NCI-H2081 treated with DMSO at 0.1 percent for 48 hours (cell line): ENCODE measurements at places on chromosomes 3 and 15.

DNA sequence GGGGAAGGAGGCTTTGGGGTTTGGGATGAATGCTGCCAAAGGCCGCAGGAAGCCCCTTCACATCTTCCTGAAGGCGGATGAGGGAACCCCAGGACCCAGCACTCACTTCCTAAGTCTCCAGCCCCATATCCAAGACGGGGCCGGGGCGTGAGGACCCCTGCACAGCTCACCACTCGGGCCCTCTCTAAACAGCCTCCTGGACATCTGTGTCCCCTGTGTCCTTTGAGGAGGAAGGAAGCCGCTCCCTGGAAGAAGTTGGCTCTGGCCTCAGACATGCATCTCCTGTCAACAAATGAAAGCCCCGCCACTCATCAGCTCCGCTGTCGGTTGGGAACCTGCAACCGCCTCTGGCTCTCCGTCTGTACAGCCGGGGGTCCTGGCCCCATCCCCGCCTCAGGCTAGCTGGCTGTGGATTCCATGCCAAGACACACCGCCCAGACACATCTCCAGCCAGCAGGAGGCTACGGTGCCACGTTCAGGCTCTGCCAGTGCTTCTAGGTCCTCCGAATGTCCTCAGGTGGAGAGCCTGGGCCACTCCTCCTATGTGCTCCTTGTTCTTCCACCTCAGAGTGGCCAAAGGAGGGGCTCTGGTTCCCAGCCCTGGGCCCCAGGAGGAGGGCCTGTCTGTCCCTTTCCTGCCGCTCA lies 140.0 kb upstream of the MEF2A start:
- DNase-seq: no peak

DNA sequence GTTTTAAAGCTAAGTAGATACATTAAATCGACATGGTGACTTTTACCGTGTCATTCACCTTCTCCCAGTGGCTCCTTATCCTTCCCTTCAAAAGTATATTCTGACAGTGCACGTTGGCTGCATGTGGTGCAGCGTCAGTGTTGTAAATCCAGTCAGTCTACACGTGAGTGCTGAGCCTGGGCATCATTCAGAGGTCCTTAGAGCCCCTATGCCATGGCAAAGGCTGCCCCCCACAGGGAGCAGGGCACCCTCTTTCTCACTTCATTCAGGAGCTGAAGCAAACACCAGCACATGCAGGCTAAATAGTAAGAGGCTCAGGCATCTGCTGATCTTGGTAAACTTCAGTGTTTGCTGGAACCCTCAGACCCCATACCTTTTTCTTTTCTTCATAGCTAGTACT lies 43.3 kb downstream of the RASGRP1 start:
- DNase-seq: no peak

GRCh38 chr3:104032283-104032682 lies 1334.4 kb upstream of the ALCAM start:
- no peak for DNase-seq

DNA sequence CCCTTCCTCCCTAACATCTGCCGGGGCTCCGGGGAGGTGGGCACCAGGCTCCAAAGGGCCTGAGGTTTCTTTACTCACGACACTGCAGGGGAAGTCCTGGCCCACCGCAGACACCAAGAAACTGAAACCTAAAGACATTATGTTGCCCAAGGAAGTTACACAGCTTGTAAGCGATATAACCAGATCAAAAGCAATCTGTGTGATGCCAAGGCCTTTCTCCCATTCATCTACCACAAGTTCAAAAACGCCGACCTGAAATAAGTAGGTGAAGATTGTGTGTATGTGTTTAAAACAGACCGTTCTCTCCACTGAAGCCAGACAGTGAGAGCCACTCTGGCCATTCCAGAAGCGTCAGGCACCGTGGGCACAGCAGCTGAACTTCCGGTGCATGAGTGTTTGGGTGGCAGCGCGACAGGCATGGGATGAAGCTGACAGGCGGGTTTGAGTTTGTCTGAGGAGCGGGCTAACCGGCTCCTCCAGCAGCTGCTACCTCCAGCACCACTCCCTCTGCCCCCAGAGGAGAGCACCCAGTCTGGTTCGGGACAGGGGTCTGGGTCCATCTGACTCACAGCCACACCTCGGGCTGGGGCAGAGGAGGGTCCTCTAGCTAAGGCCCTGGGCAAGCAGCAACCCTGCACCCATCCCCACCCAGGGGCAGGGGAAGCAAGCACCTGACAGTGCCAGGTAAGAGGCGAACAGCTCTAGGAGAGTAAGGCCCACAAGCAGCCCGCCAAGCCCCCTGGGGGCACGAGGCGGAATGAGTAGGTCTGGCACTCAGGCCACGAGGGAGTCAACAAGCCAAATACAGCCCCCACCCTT lies 1.3 kb downstream of the TNK2 start:
- DNase-seq: no peak

- DNase-seq: no peak
Measured at GRCh38 chr3:136835813-136836510, 17.0 kb downstream of the SLC35G2 start.

DNA sequence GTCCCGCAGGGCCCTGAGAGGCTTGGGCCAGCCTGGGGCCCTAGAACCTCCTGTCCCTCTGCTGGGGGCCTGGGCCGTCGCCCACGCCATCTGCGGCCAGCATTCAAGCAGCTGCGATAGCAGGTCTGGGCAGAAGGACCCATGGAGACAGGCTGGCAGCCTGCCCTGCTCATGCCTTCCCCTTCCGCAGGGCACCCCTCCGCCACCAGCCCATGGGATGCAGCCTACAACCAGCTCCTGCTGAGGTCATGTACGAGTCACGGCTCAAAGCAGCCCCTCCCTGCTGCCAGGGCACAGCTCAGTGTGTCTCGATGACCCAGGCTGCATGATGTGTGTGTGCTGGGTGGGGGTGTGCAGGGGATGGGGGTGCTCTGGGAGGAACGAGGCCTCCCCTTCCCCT lies 27.8 kb downstream of the DUSP7 start:
- no peak for DNase-seq

- DNase-seq: no peak
Measured at GRCh38 chr3:60309539-60310268, 941.5 kb downstream of the FHIT start.
